IMR-90 (cell line): ENCODE measurements at places on chromosomes 3 and 15. TPM values are rescaled to one million over a fixed set of nuclear protein-coding genes. Genes with fewer than 3 reads are reported as not detected.

RARB gene
- 0.52 and 0.53 TPM in 2 replicates for polyA plus RNA-seq

GRCh38 chr3:46943237-46944187 lies 33.0 kb downstream of the CCDC12 start:
- no peak for DNase-seq

GRCh38 chr3:31004025-31004678 lies 109.7 kb upstream of the GADL1 start:
- peak; percentile 88 for DNase-seq

DNA sequence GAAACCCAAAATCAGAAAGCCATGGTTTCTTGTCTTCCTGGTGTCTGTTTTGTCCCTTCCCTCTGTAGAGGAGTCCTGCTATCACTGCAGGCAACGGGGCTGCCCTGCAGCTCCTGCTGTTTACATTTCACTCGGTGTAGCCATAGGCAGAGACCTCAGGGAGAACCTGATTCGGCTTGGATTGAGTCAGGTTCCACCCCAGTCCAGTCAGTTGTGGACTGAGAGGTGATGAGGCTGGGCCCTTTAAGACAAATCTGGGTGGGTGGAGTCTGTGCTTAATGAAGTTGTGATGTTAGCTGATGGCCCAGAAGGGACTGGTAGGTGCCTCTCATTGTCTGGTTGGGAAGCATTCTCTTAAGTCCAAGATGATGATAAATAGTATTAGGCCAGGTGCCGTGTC lies 35.7 kb downstream of the FLNB start:
- DNase-seq, result peak; percentile 53

DNA sequence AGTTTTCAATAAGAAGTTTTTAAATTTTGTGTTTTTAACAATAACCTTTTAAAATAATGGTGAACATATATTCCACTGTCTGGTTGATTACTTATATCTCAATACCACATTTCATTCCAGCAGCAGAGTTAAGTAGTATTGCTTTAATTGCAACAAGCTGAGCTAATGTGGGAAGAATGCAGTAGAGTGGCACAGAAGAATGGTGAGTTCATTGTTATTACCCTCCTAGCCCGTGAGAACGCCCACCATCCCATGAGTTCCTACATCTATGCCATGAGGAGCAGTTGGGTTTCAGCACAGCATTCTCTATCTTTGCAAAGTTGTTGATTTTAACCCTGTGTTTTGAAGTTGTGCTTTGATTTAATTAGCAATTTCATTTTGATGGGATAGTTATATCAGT lies 17.8 kb upstream of the NR2E3 start:
- peak; percentile 77 for DNase-seq

GRCh38 chr3:13391308-13391707 lies 28.8 kb downstream of the NUP210 start:
- DNase-seq, result no peak

TRAT1 gene
- polyA plus RNA-seq, result not detected in 2 replicates

- DNase-seq, result no peak
Measured at GRCh38 chr3:51739110-51739509, 32.2 kb downstream of the GRM2 start.

DNA sequence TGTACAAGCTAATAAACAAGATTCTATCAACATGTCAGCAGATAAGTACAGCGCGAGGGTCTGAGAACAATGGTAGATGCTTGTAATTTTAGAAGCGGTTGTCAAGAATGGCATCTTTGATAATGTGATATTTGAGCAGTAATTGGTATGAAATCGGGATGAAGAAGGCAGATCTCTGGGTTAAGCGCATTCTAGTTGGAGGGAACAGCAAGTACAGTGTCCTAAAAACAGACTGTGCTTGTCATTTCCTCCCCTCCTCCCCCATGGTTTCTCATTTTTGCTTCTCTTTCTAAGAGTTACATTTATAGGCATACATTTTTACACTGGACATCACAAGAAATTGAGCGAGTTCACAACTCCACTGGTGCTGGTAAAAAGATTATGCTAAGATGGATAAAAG lies 23.3 kb downstream of the TGFBR2 start:
- DNase-seq, result no peak

COLQ gene
- polyA plus RNA-seq, result 0.65 and 1.0 TPM in 2 replicates

DNA sequence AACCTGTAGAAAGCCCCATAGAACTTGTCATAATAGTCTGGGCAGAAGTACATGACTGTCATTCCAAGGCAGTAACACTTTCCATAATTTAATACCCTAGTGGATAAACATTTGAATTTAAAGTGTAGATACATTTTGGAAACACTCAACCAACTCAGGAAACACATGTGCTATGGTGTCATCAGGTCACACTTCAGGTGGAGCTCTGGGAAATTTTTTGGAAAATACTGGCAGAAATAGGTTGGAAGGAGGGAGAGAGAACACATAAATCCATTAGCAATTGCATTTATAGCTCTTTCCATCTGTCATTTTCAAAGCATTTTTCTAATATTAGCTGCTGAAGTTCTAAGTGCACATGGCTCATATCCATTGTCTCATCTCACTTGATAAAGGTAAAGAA lies 135.7 kb downstream of the MEIS2 start:
- no peak for DNase-seq

IFRD2 gene
- polyA plus RNA-seq, result 79.1 and 85.2 TPM in 2 replicates

- DNase-seq, result peak; percentile 34
Measured at GRCh38 chr3:142180761-142181362, 31.5 kb upstream of the TFDP2 start.

DNA sequence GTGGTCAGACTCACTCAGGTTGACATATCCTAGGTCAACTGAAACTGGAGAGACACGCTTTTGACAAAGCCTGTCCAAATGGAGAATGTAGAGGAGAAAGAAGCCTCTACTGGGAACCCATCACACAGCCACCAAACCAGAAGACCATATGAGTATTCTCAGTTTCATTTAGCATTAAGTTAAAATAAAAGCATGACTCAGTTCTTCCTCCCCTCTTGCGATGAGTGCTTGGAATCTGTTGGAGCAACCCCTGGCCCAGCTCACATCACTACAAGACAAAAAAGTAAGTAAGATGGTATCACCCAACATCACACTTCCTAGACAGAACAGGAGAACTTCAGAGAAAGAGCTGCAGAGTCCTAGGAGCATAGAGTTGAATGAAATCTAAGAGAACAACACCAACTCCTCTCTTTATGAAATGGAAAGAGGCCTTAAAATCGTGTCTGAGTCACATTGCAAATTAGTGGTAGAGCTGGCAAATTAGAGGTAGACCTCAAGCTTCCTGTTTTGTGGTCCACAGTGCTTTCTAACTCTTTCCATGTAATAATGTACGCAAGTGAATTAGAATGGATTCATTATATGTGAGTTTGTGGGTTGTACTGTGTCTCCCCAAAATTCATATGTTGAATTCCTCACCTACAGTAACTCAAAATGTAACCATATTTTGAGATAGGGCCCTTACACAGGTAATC lies 51.2 kb downstream of the FGF12 start:
- DNase-seq, result no peak

ITGB5 gene
- 101 and 102 TPM in 2 replicates for polyA plus RNA-seq

- DNase-seq, result peak; percentile 29
Measured at GRCh38 chr15:77497942-77498361, 77.3 kb downstream of the HMG20A start.

GRCh38 chr15:73845507-73845906 lies 27.9 kb upstream of the TBC1D21 start:
- DNase-seq, result no peak

GRCh38 chr3:58005669-58006068 lies 2.6 kb upstream of the FLNB start:
- DNase-seq, result peak; percentile 76

- DNase-seq, result peak; percentile 3
Measured at GRCh38 chr15:32029862-32030781, at the start of gene CHRNA7. Gene CHRNA7 (plus strand): TSS chr15:32030515. CDS start chr15:32030595, 80 bp downstream.

DNA sequence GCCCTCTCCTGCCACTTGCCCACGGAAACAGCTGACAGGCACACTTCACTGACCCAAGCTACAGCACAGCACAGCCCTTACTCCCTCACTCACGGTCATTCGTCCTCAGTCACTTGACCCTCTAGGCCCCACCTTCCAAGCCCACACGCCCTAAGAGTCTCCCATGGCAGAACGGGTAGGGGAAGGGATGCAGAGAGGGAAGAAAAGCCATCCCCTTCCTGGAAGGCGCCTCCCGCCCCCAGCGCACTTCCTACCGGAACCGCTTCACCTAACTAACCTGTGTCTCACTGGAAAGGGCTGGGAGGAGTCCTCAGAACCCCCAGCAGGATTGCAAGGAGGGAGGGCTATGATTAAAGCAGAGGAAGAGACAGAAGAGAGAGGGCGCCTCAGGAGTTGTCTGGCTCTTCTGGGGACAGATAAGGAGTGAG lies 22.9 kb downstream of the EPHB3 start:
- DNase-seq, result no peak

GYG1 gene
- 43.6 and 48.4 TPM in 2 replicates for polyA plus RNA-seq

EIF4E3 gene
- 0.83 and 1.1 TPM in 2 replicates for polyA plus RNA-seq

- DNase-seq, result no peak
Measured at GRCh38 chr3:43071313-43071893, 34.5 kb downstream of the POMGNT2 start.

DNA sequence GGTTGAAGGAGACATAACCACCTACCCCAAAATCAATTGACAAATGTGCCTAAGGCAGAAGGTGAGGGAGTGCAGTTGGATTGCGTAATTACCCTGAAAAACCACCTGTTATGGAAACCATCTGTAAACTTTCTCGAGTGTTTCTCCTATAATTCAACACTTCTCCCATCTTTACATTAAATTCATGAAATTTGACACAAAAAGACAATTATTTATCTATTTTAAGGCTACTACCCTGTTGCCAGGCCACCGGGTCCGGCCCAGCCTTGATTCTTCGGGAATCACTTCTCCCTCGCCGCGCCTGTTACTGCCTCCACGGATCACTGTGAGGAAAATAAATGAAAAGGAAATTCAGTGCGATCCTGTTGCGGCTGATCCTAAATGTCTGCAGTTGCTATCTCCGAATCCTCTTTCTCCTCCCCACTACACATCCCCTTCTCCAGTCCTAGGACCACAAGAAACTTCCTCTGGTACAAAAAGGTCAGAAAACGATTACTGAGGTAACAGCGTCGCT lies 646 bp downstream of the IQCB1 start:
- DNase-seq, result peak; percentile 8

C3orf49 gene
- not detected in 2 replicates for polyA plus RNA-seq

DNA sequence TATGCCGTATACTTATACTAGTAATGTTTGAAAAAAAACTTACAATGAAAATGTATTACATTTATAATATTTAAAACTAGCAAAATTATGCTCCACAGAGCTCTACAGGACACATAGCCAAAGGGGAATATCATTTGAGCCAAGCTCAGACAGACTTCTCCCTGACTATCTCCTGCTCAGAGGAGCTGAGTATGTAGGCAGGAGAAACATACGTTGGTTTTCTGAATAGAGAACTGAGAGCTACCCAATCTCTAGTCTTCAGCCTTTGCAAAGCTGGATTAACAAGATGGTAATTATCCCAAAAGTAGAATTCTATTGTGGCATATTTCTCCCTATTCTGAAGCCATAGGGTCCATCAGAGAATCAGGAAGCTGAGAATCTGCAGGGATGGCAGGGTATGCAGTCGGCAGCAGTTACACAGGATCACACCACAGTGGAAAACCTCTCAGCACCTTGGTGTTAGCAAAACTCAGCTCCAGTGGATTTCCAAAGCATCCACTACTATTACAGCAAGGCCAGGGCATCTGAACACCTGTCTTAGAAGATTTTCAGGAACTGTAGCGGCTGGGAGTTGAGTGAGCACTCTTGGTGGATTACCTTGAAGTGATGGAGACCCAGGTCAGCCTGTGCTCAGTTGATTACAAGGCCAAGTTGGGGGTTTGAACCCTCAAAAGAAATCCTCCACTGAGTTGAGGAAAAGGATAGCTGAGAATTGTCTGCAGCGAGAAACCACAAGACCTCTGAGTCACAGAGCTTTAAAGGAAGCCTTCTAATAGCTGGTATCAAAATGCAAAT lies 30.1 kb downstream of the GPR15 start:
- DNase-seq, result peak; percentile 12

DNA sequence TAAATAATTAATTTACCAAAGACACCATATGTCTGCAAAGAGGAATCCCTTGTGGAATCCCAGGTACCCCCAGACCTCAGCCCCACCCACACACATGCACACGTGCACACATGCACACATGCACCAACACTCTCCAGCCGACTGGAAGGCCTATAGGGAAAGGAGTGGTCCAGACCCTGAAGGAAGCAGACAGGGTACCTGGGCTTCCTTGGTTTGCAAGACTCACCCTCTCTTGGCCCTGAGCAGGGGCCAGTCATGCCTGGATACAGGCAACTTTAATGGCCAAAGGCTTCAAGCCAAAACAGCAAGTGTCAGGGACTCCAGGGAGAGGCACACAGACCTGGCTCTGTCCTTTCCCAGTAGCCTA lies 8.9 kb upstream of the HAPLN3 start:
- no peak for DNase-seq

GRCh38 chr3:188749010-188749617 lies 422.7 kb upstream of the TPRG1 start:
- DNase-seq, result no peak

DNA sequence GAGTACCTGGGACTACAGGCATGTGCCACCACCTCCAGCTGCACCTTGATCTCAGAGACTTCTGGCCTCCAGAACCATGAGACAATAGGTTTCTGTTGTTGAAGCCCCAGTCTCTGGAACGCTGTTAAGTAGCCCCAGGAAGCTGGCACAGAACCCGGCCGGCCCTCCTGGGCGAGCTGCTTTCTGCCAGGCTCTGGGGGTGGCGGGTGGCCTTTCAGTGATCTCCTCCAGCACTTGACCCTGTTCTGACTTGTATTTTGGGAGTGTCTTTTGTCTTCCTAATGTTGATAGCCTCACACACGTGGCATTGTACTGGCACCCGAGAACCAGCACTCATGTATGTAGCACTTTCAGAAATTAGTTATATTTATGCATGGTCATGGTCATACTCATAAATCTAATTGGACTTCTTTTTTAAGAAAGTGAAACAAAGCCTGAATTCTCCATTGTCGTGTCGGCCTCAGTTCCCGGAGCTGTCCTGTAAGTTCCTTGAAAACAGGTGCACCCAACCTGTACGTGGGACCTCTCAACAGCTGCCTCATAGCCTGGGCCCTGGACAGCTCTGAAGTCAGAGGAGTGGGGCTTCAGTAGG lies 74.0 kb downstream of the TFRC start:
- no peak for DNase-seq
